Stimulated activated CD4-positive, alpha-beta T cell treated with anti-CD3 and anti-CD28 coated beads, Interleukin-15, amount 100 ng/mL, for 24 hours (primary cell): ENCODE measurements at places on chromosomes 5 and 9.

- peak; percentile 18 for DNase-seq
Measured at GRCh38 chr9:21995666-21996398, 1.2 kb downstream of the CDKN2B-AS1 start.

DNA sequence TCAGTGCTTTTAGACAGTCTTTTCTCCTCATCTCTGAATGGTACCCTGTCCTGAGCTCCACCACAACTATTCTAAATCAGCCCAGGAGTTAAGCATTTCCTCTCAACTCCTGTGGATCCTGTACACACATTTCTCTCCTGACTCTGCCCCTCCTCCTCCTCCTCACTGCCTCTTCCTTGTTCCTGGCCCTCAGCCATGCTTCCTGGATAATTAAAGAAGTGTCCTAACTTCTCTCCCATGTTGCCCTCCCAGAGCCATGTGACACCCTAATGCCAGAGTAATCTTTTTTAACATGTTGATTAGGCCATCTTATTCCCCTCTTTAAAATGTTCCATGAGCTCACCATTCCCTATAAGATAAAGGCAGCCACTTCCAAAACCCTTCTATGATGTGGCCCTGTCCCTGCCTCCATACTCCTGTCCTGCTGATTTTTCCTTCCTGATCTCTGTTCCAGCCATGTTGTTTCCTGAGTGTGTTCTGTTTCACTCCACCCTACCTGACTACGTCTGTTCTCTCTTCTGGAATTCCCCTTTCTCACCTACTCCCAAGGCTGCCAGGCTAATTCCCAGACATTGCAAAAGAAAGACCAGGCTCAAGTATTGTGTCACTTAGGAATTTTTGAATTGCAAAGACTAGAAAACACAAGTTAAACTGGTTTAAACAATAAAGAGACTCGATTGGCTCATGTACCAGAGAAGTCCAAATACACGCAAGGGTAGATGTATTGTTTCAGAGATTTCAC is 295.2 kb downstream of the MAST4 start:
- DNase-seq, result no peak

DNA sequence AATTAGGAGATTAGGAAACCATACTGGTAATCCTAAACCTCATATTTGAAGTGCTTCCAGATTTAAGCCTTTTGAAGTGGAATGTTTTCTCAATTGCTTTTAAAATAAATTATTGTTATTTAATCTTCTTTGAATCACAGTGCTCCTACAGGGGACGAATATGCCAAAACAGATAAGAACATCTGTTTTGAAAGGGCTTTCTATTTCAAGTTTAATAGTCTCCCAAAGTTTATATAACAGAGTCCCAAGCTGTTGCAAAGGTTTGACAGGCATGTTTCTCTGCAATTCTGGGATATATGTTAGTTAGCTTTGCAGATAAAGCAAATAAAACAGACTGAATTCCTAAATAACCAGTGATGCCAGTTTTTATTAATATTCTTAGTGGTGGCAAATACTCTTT is 803.7 kb downstream of the TLE4 start:
- DNase-seq, result no peak

DNA sequence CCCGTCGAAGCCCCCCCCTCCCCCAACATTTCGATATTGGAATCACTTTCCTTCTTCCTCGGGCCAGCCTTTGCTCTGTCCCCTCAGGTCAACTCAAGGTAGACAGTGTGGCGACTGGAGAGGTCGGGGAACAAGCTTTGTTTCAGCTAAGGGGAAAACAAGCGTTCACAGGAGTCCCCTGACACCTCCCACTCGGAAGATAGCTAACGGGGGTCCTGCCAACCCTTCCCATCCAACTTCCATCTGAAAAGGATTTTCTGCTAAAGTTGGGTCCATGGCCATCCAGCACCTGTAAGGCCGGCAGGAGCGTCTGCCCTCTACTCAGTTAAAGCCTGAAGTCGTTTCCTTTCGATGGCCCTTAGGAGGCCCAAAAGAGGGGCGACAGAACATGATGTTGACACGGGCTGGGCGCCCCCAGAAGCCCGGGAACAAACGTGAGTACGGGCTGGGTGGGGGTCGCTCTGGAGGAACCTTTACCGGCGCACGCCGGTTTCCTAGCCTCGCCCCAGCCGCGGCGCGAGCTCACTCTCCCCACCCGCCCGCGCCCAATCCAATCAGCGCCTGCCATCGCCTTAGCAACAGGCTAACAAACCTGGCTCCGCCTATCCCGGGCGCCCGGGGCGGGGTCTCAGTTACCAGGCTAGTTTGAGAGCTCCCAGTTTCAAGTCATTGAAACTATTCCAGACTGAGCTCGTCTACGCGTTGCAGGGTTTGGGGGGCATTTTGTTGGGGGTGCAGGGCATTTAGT is 2.5 kb downstream of the ARRDC3 start:
- DNase-seq, result peak; percentile 99

GRCh38 chr9:123642291-123643278 is 286.6 kb downstream of the CRB2 start:
- no peak for DNase-seq

- DNase-seq, result no peak
Measured at GRCh38 chr5:80834710-80835109, 125.5 kb upstream of the RASGRF2 start.

- peak; percentile 66 for DNase-seq
Measured at GRCh38 chr9:38621434-38622287, 1.3 kb upstream of the ANKRD18A start.

DNA sequence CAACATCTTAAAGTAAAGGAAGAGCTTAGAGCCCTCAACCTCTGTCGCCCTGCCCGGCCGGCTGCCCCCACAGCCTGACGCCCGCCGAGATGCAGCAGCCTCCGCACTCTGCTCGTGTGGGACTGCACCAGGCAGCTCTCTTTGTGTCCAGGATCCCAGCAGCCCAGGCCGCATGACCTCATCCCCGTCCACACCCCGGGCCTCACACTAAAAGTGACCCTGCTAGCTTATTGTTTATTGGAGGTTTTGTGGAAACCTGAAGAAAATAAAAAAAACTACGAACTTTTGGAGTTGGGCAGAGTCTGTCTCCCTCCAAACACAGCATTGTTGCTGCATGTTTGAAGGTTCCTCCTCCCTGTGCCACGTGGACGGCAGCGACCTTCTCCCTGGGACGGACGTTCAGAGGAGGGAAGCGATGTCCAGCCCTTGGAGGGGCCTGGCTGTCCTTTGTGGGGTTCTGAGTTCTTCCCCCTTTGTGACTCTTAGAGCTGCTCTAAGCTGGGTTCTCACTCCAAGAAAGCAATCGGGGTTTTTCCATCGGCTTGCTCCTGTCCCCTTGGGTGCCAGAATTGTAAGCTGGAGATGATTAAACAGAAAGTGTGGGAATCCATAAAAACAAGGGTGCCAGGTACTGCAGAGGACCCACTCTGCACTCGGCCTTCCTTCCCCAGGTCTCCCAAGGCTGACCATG is 103.5 kb upstream of the COL5A1 start:
- no peak for DNase-seq

- DNase-seq, result no peak
Measured at GRCh38 chr9:116350213-116350612, 196.6 kb downstream of the PAPPA start.

- no peak for DNase-seq
Measured at GRCh38 chr5:111211341-111211740, 12.8 kb upstream of the CAMK4 start.
